ENCODE measurements at places on chromosomes 2 and 18. TPM values are rescaled to one million over a fixed set of nuclear protein-coding genes. Genes with fewer than 3 reads are reported as not detected.

The ELOA2 gene
- total RNA-seq: not detected

The KIF5C gene
- total RNA-seq: 0.74 TPM

The TSPYL6 gene
- total RNA-seq: not detected

The ADD2 gene
- 6.6 TPM for total RNA-seq

The UGP2 gene
- 70.4 TPM for total RNA-seq

The NT5DC4 gene
- total RNA-seq: not detected

The UGT1A9 gene
- total RNA-seq: not detected

The BOK gene
- 2.7 TPM for total RNA-seq

The CCDC85A gene
- 0.15 TPM for total RNA-seq

The RBKS gene
- total RNA-seq: 0.66 TPM

The ERCC3 gene
- total RNA-seq: 70.2 TPM

The PARD6G gene
- 10.2 TPM for total RNA-seq

The SPIRE1 gene
- total RNA-seq: 18.1 TPM
